ENCODE measurements at places on chromosomes 16 and 17.

- DNase-seq, result no peak
Observed at GRCh38 chr17:1004769-1005295, 7.9 kb downstream of the TIMM22 start.

- no peak for DNase-seq
Observed at GRCh38 chr17:45310380-45311324, 6.2 kb downstream of the MAP3K14 start.

DNA sequence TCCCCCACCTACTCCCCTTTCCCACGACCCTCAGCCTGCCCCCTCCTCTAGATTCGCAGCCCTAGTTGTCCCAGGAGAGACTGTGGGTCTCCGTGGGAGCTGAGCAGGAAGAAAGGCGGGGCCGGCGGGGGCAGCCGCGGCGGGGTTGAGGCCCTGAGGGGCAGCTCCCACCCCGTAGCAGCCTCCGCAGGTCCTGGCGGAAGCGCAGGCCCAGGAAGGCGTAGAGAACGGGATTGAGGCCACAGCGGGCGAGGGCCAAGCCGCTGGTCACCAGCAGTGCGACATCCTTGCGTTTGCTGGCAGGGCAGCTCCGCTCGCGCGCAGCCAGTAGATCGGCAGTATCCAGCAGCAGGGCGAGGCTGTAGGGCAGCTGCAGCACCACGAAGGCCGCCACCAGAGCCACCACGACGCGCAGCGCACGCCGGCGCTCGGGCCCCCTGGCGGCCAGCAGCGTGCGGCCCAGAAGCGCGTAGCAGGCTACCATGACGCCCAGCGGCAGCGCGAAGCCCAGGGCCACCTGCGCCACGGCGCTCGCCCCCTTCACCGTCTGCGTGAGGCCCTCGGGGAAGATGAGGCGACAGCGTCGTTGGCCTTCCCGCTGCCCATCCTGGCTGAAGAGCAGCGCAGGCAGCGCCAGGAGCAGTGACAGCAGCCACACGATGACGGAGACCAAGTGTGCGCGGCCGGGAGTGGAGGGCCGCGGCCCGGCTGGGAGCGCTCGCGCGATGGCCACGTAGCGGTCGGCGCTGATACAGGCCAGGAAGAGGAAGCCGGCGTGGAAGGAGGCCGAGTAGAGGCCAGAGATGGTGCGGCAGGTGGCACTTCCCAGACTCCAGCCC is 1.9 kb downstream of the CCR10 start:
- peak; percentile 68 for DNase-seq

- DNase-seq, result no peak
Observed at GRCh38 chr16:75312875-75313274, 61.5 kb upstream of the BCAR1 start.

GRCh38 chr16:65315081-65315780 is 193.4 kb upstream of the CDH11 start:
- no peak for DNase-seq
